Pancreas (tissue), 10 donors: ENCODE measurements at places on chromosomes 11 and 22. TPM values are rescaled to one million over a fixed set of nuclear protein-coding genes. Genes with fewer than 3 reads are reported as not detected.

F2 gene
- total RNA-seq, result not detected

DNA sequence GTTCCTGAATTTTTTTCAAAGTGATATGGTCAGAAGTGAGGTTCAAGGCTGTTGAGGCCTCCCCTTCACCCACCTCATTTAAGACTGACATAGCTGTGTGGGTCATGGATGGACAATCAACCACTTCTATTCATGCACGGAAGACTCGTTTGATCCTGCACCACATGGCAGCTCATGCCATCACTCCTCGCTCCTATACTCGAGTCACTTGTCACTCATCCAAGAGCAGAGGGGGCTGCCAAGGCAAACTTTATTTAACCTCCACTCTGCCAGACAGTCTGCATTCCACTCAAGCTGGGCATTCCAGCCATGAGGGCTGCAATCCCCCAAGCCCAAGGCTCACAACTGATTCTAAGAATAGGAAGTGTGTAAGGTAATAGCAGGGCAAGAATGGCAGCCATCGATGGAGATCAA, 34.1 kb downstream of the SNX19 start:
- no peak for DNase-seq

OR8D4 gene
- 2.8 TPM for total RNA-seq

FAT3 gene
- total RNA-seq, result 0.32 TPM

DNA sequence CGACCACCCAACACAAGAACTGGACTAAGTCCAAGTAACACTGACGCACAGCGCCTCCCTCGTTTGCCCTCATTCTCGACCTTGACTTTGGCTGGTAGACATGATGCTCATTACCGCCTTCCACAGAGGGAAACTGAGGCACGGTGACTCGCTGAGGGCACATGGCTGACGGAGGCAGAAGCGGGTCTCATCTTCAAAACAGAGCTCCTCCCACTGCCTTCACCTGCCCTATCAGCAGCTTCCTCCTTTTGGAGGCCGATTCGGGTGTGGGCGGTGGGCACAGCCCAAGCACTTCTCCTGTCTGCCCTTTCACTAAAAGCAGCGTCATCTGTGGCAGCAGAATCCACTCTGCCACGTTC, 2.0 kb upstream of the KMT5B start:
- DNase-seq, result no peak

GRCh38 chr11:10892250-10892649, 34.4 kb upstream of the ZBED5 start:
- no peak for DNase-seq
